ENCODE measurements at places on chromosomes 4 and X.
A peak's percentile ranks its signal among the peaks of the same experiment; 100 is the strongest.

- peak; percentile 46 for DNase-seq
Observed at GRCh38 chr4:79651456-79651855, 243.4 kb upstream of the GK2 start.

DNA sequence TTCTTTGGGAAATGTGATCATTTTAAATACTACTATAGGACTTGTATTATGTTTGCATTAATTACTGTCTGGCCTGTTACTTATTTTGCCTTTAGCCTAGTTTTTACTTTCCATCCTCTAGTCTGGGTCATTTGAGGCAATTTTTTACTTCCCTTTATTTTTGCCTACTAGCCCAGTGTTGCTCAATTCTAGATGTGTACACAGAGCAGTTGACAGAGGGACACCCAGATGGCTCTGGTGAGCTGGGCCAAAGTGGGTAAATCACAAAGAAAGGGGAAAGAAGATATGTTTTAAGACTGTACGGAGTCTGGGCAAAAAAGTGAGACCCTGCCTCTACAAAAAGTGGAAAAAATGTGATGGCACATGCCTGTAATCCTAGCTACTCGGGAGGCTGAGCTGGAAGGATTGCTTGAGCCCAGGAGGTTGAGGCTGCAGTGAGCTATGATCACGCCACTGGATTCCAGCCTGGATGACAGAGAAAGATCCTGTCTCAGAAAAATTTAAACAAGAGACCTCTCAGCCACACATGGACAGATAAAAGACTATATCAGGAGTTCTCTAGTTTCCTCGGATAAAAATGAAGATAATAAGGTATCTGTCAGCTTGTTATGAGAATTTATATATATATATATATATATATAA, 35.7 kb downstream of the APOO start:
- DNase-seq = no peak

- DNase-seq = peak; percentile 91
Observed at GRCh38 chr4:121148000-121148399, 16.1 kb downstream of the TNIP3 start.

DNA sequence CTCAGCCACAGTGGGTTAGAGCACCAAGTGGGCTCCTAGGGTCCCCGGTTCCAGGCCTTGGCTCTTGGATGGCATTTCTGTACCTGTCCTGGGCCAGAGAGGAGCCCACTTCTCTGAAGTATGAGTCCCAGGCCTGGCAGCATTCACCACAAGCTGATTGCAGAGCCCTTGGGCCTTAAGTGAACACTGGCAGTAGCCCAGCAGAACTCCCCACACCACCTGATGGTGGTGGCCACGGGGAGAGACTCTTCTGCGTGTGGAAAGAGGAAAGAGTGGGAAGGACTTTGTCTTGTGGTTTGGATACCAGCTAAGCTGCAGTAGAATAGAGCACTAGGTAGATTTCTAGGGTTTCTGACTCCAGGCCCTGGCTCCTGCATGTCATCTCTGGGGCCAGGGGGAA, 104.8 kb downstream of the DLG3 start:
- no peak for DNase-seq

GRCh38 chr4:22093126-22093525, 144.6 kb upstream of the KCNIP4 start:
- no peak for DNase-seq

- DNase-seq = peak; percentile 17
Observed at GRCh38 chr4:139986689-139987501, 167.1 kb downstream of the MAML3 start.

GRCh38 chr4:125423124-125423523, 108.4 kb downstream of the FAT4 start:
- no peak for DNase-seq

DNA sequence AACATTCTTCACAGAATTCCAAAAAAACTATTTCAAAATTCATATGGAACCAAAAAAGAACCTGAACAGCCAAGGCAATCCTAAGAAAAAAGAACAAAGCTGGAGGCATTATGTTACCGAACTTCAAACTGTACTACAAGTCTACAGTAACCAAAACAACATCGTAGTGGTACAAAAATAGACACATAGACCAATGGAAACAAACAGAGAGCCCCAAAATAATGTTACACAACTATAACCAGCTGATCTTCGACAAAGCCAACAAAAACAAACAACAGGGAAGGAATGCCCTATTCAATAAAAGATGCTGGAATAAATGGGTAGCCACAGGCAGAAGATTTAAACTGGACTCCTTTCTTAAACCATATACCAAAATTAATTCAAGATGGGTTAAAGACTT, 1189.6 kb downstream of the PCDH18 start:
- DNase-seq = no peak

DNA sequence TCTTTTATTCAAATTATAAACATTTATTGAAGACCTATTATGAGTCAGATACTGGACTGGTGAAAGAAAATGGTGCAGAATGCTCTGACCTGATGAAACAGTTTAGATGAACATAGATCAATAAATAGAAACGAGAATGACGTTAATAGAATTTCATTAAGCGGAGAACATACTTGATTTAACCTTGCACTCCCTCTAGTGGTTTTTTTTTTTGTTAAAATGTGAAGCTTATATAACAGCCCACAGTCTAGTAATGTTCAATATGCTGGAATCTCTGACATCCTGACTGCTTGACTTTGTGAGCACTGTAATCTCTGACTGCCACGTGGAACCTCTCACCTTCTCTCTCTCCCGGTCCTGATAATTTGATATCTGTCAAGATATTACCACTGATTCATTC, 32.3 kb downstream of the HDAC8 start:
- DNase-seq = peak; percentile 21

DNA sequence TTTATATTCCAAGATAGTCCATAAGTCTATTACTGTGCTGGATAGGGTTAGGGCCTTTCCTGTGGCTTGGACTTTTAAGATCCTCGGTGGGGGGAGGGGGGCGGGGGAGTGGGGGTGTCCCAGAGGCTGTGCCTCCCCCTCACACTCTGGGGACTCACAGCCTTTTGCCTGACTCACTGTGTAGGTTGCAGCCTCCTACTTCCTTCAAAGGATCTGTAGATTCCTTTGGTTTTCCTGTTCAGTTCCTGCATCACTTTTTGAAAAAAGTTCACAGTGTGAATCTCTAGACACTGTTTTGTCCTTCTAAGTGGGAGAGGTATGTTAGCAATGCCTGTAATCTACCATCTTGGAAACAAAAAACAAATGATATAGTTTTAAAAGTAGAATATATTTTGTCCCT, 999.9 kb downstream of the GLUD2 start:
- DNase-seq = peak; percentile 55

DNA sequence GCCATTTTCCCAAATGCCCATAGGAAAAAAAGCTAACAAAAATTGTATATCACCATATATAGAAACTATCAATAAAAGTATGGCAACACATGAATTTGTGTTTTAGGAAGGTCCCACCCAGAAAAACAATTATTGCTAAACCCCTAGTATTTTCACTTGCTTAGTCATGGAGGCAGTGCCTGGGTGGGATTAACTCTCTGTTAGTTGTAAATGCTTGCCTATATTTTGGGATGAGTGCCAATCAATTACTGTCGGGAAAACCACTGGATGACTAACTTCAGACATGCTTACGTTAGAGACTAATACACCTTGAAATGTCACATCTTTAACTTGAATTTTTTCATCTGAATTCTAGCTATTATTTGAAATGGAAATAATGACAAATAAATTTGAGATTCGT, 33.9 kb downstream of the TMPRSS11A start:
- peak; percentile 88 for DNase-seq

DNA sequence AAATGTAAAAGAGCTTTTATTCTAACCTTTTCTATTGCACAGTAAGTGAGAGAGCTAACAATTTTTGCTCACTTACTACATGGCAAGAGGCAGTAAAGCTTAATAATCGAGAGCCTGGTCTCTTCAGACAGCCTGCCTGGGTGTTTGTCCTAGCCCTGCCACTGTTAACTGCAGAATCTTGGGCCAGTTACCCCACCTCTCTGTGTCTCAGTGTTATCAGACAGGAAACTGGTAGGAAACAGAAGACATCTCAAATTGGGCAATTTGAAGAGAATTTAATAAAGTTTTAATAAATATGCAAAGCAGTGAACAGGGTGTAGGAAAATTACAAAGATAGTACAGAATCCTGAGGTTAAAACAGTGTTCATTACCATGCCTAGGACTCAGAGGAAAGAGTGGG, 13.4 kb downstream of the STAP1 start:
- no peak for DNase-seq

DNA sequence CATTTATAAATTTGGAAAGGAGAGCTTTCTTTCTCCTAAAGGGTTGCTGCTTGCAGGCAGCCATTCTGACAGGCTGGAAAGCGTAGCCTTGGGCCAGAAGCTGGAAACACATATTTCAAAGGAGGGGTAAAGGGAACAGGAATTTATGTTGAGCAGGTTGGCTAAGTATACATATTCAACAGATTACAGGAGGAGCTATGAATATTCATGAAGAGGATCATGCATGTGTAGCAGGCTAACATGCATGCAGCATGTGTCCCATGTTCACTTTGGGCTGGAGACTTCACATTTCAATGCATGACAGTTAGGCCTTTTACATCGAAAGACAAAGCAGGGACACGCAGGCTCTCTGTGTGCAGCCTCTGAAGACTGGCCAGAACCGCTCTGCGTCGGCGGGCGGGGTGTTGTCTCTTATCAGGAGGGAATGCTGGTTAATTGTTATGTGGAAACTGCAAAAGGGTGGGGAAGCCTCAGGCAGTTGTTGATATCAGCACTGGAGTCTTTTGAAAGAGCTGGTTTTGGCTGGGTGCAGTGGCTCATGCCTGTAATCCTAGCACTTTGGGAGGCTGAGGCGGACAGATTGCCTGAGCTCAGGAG, 31.5 kb downstream of the CASP3 start:
- no peak for DNase-seq
